ENCODE measurements at places on chromosomes 6 and 20. TPM values are rescaled to one million over a fixed set of nuclear protein-coding genes. Genes with fewer than 3 reads are reported as not detected.

The RIPPLY2 gene
- total RNA-seq, result not detected

The GPANK1 gene
- total RNA-seq, result 17.7 TPM

The PDE10A gene
- 13.0 TPM for total RNA-seq

- no peak for DNase-seq
Measured at GRCh38 chr6:17519120-17519519, 81.0 kb upstream of the FAM8A1 start.

DNA sequence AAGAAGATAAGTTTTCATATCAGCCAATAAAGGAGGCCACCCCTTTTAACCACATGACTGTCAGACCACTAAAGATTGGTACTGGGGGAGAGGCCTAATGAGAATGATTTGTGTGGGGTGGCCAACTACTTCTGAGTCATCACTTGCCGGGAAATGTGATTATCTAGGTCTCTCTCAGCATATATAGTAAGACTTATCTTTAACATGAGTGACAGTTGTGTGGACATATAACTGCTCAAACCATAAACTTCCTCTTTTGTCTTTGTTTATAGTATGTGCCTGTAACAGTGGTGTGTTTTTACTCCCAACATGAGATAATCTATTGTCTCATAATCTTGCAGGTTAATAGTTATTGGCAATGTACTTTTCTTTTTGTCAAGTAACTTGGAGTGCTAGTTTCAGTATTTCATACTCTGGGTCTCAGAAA lies 312.4 kb downstream of the CDKAL1 start:
- DNase-seq, result no peak

DNA sequence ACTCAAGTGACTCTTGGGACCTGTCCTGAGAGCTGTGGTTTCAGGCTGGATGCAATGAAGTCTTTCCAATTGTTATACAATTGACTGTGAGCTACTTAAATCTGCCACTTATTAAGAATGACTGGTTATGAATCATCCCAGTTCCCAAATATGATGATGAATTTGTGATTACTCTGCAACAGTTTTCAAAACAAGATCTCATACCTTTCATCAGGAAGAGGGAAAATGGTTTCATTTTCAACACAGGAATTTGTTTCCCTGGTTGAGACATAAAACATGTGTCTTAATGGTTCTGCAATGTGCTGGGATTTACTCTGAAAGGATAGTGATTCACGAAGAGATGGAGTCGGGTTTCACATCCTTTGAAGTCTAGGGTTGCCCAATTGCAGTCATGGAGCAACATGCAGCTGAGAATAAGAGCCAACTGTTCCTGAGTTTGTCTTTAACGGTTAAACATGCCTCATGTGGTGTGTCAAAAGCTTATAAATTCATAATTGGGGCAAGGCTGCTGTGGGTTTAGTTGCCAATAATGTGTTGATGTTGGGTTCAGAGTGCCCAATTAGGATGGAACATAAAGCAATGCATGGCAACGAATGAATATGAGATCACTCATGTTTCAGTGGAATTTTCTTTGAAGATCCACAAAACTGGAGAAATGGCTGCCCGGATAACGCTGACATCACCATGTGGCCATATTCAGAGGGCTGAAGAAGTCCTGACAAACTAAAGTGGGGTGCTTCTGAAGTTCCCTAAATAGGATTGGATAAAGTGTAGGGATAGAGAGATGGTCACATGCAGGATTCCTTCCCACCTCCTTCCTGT lies 41.0 kb downstream of the CYP24A1 start:
- DNase-seq, result peak; percentile 92

GRCh38 chr6:150361876-150362275 lies 6.9 kb upstream of the IYD start:
- DNase-seq, result no peak

- peak; percentile 86 for DNase-seq
Measured at GRCh38 chr6:128508588-128509296, 11.7 kb downstream of the PTPRK start.

DNA sequence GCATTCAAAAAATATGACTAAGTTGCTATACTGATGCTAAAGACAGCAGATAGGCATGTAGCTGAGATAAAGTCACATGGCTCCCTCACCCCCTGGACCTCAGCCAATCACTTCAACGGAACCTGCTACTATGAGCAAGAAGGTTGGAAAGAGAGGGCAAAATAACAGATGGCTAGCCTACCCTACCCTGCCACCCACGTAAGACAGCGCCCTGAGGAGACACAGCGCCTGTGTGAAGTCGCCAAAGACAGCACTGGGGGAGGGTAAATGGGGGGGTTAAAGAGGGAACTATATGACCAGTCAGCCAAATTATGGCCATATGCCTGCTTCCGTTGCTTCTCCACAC lies 163.2 kb downstream of the RALGAPA2 start:
- DNase-seq, result no peak

GRCh38 chr20:46076806-46077205 lies 13.0 kb downstream of the NCOA5 start:
- DNase-seq, result no peak

- no peak for DNase-seq
Measured at GRCh38 chr6:33785778-33786177, 3.2 kb downstream of the LEMD2 start.

DNA sequence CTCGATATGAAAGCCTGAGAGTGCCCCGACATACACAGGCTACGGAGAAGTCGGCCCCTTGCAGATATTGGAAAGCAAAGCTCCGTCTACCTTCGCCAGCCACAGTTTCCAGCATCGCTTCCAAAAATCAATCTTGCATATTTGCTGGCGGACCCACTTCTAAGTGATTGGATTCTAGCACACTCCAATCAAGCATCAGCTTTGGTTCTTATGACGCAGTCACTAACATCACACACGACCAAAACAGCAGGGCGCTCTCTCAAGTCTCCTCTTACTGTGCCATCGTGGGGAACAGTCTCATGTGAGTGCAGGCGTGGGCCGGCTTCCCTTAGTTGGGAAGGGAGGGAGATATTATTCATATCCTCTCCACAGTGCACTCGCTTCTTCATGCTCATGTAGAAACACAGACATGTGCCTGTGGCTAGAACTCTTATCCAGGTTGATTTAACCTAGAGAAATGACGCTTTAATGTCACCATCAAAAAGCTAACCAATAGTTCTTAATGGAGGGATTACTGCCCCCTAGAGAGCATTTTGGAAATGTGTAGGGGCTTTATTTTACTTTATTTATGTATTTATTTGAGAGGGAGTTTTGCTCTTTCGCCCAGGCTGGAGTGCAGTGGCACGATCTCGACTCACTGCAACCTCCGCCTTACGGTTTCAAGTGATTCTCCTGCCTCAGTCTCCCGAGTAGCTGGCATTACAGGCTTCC lies 229.8 kb downstream of the SOD2 start:
- DNase-seq, result no peak

Measured in kidney epithelial cell (primary cell).